Transverse colon (tissue), 4 donors: ENCODE measurements at places on chromosomes 6 and 20. TPM values are rescaled to one million over a fixed set of nuclear protein-coding genes. Genes with fewer than 3 reads are reported as not detected.

The PLCB4 gene
- total RNA-seq: 20.6 TPM

The BANF2 gene
- total RNA-seq: not detected

DNA sequence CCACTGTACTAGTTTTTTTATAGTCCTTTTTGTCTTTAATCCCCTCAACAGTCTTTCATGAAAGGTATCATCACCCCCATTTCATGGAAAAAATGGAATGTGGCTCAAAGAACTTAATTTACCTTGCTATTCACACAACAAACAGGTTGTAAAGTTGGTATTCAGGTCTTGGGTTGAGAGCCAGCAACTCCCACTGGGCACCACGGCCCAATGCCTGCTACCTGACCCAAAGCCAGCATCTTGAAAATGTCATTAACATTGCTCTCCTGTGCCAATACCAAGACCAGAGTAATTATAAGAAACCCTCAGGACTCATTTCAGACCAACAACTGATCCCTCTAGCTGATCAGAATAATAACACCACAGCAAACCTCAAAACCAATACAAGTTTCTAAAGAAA, 75.7 kb downstream of the METTL24 start:
- H3K36me3 ChIP-seq: no peaks in the 10 kb centered on the region
- no peak overlapping the region for H3K4me3 ChIP-seq
- DNase-seq: no peak
- H3K4me1 ChIP-seq: peaks cover 3% of the 10 kb centered on the region

GRCh38 chr6:138005846-138006245, 101.4 kb downstream of the PERP start:
- H3K4me1 ChIP-seq: no peaks in the 10 kb centered on the region
- no peaks in the 10 kb centered on the region for H3K36me3 ChIP-seq
- no peaks in the 10 kb centered on the region for H3K27me3 ChIP-seq
- no peak overlapping the region for H3K4me3 ChIP-seq

DNA sequence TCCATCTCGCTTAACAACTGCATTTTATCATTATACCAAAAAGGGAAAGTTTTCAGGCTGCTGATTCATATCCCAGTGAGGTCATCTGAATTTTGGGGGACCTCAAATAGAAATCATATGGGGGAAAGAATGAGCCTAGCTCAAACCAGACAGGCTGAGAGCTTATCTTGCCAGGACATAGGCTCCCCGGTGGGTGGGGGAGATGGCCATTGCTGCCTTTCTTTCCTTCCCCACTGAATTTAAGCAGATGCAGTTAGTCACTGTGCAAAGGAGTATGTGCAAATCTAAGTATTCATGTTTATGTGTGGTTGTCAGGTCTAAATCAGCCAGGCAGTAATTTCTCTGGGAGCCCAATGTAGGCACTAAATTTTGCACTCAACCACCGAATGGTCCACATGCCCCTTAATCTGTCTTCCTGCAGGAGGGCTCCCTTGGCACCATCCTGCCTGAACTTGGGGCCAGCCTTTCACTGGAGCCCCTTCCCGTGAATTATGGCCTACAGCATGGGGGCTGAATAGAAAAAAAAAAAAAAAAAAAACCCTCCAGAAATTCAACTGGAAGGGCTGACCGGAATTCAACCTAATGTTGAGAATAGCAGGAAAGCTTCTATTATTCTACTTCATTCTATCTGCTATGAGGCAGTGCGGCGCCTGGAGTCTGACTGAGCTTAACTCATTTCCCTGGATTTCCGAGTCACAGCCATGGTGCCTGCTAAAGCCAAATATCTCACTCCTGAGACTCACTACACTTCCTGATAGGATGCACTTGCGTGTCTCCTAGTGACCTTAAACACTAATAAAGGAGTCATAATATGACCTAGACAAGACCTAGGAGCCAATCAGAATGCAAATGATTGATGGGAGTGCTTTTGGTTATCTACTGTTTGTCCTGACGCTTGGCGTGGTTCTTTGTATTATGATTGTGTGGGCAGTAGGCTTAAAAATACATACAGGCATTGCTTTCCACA, 161.5 kb upstream of the HEY2 start:
- no peaks in the 10 kb centered on the region for H3K27me3 ChIP-seq
- no peaks in the 10 kb centered on the region for H3K36me3 ChIP-seq
- no peak for DNase-seq
- H3K4me1 ChIP-seq: no peaks in the 10 kb centered on the region
- no peak overlapping the region for H3K4me3 ChIP-seq

DNA sequence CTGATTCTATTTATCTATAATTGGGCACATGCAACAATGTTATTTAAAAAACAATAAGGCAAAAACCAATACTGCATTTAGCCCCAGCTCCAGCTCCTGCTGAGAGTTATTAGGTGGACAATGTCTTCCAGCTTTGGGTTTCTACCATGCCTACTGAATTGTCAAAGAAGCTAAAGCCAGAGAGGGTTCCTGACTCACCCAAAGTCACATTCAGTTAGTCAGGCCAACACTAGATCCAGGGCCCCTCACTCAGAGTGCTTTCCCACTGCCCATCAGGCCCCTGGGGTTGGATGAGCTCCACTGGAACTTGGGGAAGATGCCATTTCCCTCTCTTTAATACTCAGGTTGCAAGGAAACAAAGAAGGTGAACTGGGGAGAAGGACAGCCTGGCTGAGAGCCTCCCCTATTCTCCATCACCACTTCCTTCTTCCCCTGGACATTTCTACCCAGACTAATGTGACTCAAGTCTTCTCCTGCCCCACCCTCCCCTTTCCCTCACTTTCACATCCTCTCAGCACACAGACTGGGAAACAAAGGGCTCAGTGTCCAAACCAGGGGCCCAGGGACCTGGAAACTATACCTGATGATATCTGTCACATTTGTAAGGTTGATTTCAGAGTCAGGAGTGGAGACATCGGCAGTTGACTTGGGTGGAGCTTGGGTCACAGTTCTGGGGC, 6.0 kb downstream of the TREM1 start:
- peaks cover 8% of the 10 kb centered on the region for H3K4me1 ChIP-seq
- DNase-seq: no peak
- no peaks in the 10 kb centered on the region for H3K36me3 ChIP-seq
- H3K4me3 ChIP-seq: no peak overlapping the region

The TMEM239 gene
- not detected for total RNA-seq

DNA sequence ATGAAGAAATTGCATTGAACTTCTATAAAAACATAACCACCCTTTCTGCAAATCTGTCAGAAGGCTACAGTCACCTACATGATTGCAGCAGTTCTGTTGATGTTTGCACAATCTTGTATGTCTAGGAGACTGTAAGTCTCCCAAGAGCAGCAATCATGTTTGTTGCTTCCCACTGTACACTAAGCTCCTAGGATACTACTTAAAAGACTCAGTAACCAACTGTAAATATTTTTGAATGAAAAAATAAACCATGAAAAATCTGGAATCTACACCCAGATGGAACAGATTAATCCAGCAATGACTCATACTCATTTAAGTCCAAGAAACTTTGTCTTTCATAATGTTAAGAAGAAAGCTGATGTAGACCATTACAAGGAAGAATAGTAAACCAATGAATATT, 168.5 kb upstream of the ATXN1 start:
- no peaks in the 10 kb centered on the region for H3K36me3 ChIP-seq
- H3K27ac ChIP-seq: no peak overlapping the region
- no peak overlapping the region for H3K4me3 ChIP-seq
- no peak for DNase-seq
- H3K4me1 ChIP-seq: no peaks in the 10 kb centered on the region

GRCh38 chr20:50838322-50838625, 43.4 kb downstream of the BCAS4 start:
- H3K4me1 ChIP-seq: no peaks in the 10 kb centered on the region
- H3K27ac ChIP-seq: peak overlapping the region; percentile 11
- no peak for DNase-seq
- no peak overlapping the region for H3K4me3 ChIP-seq
- H3K27me3 ChIP-seq: no peaks in the 10 kb centered on the region
- H3K36me3 ChIP-seq: no peaks in the 10 kb centered on the region

The TSPYL1 gene
- total RNA-seq: 40.4 TPM
